BJ (cell line): ENCODE measurements at places on chromosomes 6 and 20. TPM values are rescaled to one million over a fixed set of nuclear protein-coding genes. Genes with fewer than 3 reads are reported as not detected.
A peak's percentile ranks its signal among the peaks of the same experiment; 100 is the strongest.

IMPG1 gene
- not detected in 2 replicates for polyA plus RNA-seq

LHFPL5 gene
- not detected in 2 replicates for polyA plus RNA-seq

SRMS gene
- polyA plus RNA-seq = not detected in 2 replicates

CTCFL gene
- polyA plus RNA-seq = not detected in 2 replicates

ATP5F1E gene
- 54.5 and 75.1 TPM in 2 replicates for polyA plus RNA-seq

DZANK1 gene
- polyA plus RNA-seq = 2.0 TPM in 2 replicates

PLCB4 gene
- 8.8 and 19.0 TPM in 2 replicates for polyA plus RNA-seq

CDSN gene
- not detected in 2 replicates for polyA plus RNA-seq

MYLIP gene
- polyA plus RNA-seq = 5.0 and 6.5 TPM in 2 replicates

GSTA2 gene
- not detected in 2 replicates for polyA plus RNA-seq

TCF15 gene
- not detected in 2 replicates for polyA plus RNA-seq

ALDH5A1 gene
- 0.64 and 0.75 TPM in 2 replicates for polyA plus RNA-seq

- no peak for DNase-seq
Observed at GRCh38 chr6:28907394-28907793, 16.4 kb downstream of the TRIM27 start.

- no peak for DNase-seq
Observed at GRCh38 chr20:61253264-61253639, 1.2 kb downstream of the CDH4 start.

- no peak for DNase-seq
Observed at GRCh38 chr6:169342710-169343109, 89.1 kb upstream of the THBS2 start.

- peak; percentile 9 for DNase-seq
Observed at GRCh38 chr6:87905101-87905641, 142.5 kb upstream of the SPACA1 start.

- no peak for DNase-seq
Observed at GRCh38 chr20:24011282-24011681, 22.7 kb upstream of the GGTLC1 start.

GRCh38 chr6:128807577-128807976 is 75.4 kb upstream of the LAMA2 start:
- DNase-seq = no peak

GRCh38 chr6:164273491-164273890 is 859.0 kb downstream of the QKI start:
- no peak for DNase-seq

GRCh38 chr6:163354761-163355425 is 59.6 kb upstream of the QKI start:
- no peak for DNase-seq

DNA sequence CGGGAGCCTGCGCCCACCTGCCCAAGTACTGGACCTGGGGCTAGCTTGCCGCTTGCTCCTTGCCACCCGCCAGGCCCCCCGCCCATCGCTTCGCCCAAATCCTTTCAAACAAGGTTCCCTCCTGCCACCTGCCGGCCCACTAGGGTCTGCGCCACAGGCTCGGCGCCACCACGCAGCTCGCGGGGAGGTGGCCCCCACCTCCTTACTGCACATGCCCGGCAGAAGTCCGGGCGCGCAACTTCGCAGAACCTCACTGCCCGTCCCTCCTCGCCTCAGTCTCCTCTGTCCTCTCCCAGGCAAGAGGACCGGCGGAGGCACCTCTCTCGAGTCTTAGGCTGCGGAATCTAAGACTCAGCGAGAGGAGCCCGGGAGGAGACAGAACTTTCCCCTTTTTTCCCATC is 11.2 kb downstream of the GNAS-AS1 start:
- no peak for DNase-seq

DNA sequence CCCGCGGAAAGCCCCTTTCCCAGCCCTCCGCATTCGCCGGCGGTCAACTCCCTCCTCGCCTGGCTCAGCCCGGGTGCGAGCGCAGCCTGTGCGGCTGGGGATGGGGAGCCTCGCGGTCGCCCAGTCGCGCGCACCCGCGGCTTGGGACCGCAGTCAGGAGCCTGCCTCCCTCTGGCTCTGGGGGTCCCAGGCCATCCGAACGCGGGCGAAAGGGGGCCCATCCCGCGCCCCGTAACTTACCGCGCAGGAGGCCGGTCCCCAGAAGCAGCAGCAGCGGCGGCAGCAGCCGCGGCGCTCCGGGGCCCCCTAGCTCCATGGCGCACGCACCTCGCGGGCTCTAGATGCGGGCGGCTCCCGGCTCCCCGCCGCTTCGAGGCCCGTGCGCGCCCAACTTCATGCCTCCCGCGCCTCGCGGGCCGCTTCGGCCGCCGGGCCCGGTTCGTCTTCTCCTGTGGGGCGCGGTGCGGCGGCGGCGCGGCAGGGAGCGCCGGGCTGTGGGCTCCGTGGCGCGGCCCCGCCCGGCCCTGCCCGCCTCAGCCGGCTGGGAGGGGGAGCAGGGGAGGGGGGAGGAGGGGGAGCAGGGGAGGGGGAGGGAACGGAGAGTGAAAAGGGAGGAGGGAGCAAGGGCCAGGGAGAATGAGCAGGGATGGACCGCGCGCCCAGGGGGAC is at the start of gene CHRNA4:
Gene CHRNA4, minus strand, starts transcription at position 500 of the 669 bp plus-strand sequence. Its CDS starts 184 bp downstream, at position 316.
- no peak for DNase-seq

- DNase-seq = no peak
Observed at GRCh38 chr6:123716506-123716905, 79.8 kb upstream of the TRDN start.

- DNase-seq = no peak
Observed at GRCh38 chr6:137136065-137136464, 37.4 kb downstream of the IL22RA2 start.

DNA sequence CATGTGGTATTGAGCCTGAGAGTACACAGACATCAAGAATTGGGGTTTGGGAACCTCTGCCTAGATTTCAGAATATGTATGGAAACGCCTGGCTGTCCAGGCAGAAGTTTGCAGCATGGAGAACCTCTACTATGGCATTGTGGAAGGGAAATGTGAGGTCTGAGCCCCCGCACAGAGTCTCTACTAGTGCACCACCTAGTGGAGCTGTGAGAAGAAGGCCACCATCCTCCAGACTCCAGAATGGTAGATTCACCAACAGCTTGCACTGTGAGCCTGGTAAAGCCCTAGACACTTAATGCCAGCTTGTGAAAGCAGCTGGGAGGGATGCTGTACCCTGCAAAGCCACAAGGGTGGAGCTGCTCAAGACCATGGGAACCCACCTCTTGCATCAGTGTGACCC is 658.2 kb downstream of the HACE1 start:
- DNase-seq = no peak

GRCh38 chr6:43020847-43021246 is 576 bp upstream of the RRP36 start:
- DNase-seq = no peak

DNA sequence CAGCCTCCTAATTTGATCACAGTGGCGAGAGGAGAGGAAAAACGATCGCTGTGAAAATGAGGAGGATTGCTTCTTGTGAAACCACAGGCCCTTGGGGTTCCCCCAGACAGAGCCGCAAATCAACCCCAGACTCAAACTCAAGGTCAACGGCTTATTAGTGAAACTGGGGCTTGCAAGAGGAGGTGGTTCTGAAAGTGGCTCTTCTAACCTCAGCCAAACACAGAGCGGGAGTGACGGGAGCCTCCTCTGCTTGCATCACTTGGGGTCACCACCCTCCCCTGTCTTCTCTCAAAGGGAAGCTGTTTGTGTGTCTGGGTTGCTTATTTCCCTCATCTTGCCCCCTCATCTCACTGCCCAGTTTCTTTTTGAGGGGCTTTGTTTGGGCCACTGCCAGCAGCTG is 28.7 kb downstream of the SAYSD1 start:
- no peak for DNase-seq

GRCh38 chr6:153357391-153357790 is 226.3 kb upstream of the RGS17 start:
- no peak for DNase-seq

DNA sequence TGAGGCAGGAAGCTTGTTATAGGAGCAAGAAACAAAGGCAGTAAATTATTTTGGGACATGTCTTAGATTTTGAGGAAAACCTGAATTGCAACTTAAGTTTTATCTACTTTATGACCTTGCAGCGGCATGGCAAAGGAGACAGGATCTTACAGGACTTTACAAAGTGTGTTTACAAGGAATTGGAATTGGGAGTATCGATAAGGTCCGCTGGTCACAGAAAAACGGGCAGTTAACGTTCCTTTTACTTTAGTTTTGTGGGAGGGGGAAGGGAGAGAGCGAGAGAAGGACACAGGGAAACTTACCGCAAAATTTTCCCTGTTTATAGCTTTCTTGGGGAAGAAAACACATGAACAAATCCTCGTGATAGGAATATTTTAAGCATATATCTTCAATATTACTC is 1607.2 kb downstream of the GRIK2 start:
- DNase-seq = no peak

DNA sequence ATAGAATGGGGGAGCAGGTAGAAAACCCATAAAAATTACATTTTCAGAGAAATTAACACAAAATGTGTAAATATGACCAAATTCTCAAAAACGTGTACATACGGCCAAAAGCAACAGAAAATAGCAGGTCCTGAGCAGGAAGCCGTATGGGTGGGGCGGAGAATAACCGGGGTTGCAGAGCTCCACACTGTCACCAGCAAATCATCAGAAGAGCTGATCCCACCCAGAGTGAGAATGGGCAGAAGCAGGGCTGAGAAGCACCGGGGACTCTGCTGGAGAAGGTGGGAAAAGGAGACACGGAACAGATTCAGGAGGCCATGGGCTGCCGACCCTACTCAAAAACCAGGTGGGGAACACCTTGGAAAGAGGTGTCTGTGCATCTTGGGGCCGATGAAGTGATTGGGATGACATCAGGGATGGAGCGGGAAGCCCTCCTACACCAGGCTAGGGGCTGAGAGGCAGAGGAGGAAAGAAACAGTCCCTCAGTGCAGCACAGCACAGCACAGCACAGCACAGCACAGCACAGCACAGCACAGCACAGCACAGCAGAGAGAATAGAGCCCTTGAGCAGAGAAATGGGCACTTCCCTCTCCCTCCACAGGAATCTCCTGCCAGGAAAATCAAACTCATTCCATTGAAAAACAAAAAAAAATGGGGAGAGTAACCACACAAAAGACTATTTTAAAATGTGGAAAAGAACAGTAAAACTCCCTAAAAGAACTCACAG is 22.3 kb downstream of the STX7 start:
- DNase-seq = no peak

DNA sequence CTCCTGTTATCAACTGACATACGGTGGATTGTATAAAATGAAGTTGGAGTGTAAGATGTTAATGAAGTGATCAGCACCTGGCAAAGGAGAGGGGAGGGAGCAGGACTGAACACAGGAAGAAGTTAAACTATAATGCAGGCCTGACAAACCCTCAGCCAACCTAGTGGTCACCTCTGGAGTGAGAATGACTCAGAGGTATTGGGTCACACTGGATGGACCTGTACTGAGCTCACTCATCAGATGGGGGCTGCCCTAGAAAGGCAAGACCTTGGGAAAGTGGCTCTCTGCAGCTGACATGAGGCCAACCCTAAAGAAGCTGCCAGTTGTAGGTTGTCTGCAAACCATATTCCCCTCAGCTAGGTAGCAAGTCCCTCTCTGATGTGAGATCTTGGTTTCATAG is 193.3 kb upstream of the HTR1E start:
- no peak for DNase-seq

- DNase-seq = no peak
Observed at GRCh38 chr20:22974354-22974753, 60.8 kb upstream of the SSTR4 start.

DNA sequence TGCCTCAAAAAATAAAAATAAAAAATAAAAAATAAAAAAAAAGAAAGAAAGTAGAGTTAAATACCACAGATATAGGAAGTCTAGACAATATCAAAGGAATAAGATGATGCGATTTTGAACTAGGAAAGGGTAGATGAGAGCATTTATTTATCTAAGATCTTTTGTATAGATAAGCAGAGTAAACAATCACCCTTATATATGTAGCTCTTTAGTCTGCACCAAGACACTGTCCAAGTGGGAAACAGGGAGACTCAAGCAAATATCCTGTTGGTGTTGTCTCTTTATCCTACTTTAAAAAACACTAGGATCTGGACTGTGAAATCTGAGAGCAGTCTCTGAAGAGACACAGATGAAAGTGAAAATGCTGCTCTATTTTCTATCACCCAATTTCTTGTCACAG is 587.0 kb upstream of the FLRT3 start:
- DNase-seq = no peak

DNA sequence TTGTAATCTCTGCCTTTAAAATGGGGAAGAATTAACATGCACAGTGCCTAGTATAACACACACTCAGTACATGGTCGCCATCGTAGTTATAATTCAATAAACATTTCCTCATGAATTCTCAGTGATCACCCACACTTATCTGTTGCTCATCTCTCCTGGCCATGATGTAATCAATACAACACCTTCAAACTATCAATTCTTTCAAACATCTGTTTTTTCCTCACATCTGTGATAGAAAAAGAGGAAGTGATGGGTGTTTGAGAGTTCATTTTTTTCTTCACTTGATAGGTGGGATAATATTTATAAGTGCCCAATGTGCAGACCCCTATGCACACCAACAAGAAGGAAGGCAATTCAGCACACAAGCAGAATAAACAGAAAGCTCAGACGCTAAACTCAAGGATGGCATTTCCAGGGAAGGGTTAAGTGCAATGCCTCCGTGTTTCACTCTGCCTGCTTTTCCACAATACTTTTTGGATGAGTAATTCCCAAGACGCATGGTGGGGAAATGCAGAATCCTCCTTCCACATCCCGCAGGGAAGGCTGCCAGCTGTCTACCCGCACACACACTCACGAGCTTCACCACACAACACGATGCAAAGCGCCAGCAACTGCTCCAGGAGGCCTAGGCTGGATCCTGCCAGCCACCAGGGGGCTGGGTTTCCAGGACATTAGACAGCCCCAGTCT is 100.3 kb downstream of the GMPR start:
- DNase-seq = peak; percentile 98

DNA sequence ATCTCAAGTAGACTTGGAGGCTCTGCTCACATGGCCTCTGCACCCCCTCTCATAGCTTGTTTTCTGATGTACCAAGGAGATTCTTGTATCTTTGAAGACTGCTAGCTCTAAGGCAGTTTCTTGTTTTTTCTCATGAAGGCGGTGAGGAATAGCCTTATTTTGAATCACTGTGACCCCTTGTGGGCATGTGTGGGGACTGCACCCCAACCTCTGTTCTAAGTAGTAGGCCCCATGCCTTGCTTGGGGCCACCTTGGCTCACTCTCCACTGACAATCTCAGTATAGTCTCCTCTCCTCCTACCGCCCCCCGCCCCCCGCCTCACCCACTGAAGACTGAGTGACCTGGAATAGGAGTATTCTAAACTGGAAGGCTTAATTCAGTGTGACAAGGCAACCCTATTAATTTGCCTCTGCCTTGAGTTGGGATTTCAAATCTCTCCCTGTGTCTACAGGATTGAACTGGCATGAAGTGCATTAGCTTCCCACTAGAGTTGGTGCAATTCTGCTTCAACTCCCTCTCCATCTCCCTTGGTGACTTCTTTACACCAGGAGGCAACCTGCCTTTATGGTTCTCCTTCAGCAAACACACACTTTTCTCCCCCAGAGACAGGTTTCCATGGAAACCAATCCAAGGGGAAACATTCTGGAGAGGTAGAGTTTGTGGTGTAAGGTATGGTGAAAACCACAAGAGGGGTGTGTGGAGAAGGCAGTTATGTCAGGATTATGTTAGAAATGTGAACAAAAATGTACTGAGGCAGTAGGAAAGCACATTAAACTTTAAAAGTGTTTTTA is 75.4 kb upstream of the ECI2 start:
- DNase-seq = no peak

GRCh38 chr20:50186987-50187402 is 3.6 kb upstream of the CEBPB start:
- DNase-seq = no peak

- DNase-seq = no peak
Observed at GRCh38 chr6:78908621-78909020, 41.3 kb downstream of the IRAK1BP1 start.
